Left renal cortex interstitium (tissue), 4 donors: ENCODE measurements at places on chromosomes 12 and 14.

DNA sequence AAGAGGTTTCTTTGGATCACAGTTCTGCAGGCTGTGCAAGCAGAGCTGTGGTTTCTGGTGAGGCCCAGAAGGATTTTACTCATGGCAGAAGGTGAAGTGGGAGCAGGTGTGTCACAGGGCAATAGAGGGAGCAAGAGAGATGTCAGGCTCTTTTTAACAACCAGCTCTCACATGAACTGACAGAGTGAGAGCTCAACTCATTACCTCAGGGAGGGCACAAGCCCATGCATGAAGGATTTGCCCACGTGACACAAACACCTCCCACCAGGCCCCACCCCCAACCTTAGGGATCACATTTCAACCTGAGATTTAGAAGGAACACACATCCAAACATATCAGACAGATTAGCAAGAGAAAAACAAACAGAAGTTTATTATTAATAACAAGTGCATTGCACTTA lies 470.4 kb downstream of the GALC start:
- no peak for DNase-seq

DNA sequence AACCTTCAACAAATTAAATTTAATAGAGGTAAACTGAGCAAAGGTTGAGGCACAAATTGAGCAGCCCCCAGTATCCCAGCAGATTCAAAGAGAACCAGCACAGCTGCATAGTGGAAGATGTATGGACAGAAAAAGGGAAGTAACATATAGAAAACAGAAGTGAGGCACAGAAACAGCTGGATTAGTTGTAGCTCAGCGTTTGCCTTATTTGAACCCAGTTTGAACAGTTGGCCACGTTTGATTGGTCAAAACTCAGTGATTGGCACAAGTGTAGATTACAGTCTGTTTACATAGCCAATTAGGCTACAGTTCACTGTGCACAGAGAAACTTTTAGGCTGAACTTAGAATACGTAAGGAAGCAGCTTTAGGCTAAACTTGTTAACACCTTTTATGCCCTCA lies 315.5 kb downstream of the RMST start:
- DNase-seq: no peak

GRCh38 chr12:5246196-5246595 lies 185.7 kb upstream of the NTF3 start:
- no peak for DNase-seq

DNA sequence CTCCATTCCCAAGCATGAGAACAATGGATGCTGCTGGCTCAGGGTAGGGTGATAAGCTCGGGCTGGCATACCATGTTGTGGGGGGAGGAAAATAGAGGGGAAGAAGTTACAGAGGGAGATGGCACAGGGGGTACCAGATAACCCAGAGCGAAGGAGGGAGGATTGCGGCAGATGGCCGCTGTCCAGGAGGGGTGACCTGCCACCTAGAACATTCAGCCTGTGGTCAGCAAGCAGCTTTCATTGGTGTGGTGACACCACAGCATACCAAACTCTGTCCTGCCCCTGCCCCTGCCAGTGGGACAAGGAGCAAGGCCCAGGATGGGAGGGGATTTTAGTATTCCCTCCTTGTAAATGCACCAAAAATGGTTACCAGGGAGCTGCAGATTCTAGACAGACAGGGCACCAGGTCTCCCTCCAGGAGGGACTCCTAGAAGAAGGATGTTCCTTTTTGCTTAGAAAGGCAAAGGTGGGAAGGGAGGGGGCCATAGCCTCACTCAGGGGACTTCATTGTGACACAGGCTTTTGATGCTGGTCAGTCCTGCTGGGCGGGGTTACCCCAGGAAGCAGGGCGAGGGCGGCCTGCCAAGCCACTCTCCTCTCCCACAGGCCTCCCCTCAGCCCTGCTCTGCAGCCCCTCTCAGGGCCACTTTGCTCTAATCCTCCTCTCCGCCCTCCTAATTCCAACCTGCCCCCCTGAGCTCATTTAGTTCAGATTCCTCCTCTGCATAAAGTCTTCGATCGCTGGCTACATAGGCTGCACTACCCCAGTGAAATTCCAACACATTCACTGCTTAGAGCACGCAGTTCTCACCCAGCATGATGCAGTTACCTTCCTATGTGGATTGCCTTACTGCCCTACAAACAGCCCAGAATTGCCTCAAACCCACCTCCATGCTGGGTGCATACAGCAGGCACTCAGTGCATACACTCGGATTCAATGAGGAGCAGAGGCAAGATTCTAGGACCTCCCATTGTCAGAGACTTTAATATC lies 36.0 kb upstream of the PLEKHG6 start:
- DNase-seq: no peak

DNA sequence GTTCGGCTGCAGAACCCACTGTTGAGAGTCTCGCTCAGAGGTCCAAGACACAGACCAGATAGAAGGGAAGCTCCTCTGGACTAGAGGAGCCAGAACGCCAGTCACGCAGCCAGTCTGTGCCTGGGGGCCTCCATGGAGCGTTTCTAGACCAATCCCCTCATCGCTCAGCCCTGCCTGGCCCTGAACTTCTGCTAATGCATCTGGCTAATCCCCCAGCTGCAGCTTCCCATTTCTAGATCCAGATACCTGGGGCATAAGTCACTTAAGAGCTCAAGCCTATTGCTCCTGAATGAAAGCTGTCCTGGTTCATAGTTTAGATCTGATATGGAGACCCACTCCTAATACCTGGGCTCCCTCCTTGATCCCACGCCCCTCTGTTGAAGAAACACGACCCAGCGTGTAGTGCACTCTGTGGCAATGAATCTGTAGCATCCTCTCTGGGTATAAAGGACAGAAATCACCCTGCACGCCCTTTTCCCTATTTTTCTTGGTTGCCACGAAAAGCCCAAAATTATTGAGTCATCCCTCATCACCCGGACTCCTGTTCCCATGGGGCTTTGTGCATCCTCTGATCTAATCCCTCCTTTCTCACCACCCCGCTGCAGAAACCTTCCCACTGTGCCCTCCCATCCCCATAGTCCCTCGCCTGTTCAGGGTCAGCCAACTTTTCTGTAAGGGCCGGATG lies 341.6 kb upstream of the FKBP4 start:
- no peak for DNase-seq

GRCh38 chr14:51529736-51530135 lies 122.0 kb upstream of the FRMD6 start:
- no peak for DNase-seq

DNA sequence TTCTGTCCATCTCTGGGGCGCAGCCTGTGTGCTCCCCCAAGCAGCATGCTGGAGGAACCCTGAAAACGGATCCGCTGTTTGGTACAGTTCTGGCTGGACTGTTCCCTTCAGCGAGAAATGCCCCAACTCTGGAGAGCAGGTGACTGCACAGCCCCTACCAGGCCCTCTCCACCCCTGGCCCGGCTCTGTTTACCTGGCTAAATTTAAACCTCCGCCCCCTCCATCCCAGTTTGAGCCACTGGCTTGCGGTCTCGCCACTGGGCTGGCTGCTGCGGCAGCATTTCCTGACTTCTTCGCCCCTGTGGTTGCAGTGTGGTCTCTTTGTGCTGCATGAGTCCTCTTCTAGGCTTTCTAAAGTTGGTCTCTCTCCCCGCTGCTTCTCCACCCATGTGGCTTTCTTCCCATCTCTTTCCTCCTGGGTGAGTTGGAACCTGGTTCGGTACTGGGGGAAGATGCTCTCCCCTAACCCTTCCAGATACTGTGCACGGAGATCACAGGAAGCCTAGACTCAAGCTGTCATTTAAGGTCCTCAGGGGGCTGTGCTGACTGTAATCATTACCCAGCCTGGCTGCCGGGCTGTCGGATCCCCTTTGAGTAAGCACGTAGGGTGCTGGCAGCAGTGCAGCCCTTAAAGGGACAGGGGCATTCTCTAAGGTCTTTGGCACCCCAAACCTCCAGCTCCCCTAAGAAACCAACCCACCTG lies 60.6 kb downstream of the FBXL14 start:
- DNase-seq: no peak

DNA sequence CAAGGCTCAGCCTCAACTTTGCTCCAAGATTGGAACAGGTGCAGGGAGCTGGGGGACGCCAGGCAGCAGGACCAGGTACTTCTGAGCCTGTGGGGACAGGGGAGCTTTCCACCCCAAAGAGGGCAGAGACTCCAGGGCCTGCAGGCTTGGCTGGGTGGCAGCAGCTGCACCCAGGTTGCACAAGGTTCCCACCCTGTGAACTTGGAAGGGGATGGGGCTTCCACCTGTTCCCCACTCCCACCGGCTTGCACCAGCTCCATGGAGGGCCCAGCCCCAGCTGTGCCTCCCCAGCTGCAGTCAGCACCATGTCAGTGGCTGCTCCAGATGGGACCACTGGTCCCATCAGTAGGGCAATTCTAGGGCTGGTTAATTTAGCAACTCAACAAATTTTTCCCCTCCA lies 114.0 kb upstream of the CDKN3 start:
- DNase-seq: no peak

GRCh38 chr12:42135259-42135814 lies 9.3 kb downstream of the GXYLT1 start:
- DNase-seq: no peak

DNA sequence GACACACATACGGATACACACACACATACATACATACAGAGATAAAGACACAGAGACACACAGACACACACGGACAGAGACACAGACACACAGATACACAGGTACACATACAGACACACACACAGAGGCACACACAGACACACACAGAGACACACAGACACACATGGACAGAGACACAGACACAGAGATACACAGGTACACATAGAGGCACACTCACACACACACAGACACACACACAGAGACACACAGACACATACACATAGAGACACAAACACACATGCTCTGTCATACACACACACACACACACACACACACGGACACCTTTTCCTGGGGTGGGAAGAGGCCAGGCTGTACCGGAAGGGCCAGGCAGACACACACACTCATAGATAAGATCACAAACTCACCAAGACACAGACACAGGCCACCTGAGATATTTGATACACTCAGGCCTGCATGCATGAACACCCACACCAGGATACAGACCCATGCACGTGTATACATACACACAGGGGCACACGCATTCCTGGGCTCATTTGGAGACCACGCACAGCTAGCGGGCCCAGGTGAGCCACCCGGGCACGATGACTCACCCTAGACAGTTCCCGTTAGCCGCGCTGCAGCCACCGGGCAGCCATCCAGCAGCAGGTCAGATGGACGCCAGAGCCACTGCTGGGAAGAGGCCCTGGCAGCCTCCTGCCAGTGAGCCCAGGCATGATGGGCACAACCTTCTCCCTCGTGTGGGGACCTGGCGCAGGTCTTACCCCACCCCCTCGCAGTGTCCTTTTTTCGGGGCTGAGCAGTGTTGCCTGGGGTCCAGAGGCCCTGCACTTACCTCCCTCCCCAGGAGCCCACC lies 1.8 kb upstream of the AHNAK2 start:
- no peak for DNase-seq

DNA sequence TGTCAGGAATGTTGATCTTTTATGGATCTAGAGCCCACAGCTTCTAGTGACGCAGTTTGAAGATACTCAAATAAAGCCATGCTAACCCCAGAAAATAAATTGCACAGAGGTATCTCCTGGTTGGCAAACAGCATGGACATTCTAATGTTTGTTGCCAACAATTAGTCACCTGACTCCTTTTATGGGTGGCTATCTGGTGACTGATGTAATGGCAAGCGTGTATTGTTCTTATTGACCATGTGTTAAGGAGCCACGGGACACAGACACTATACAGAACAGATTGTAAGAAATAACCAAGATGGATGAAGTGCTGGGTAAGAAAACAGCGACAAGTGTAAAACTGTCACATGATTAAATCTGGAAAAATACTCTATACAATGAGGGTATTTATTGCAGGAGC lies 401.3 kb upstream of the PDE3A start:
- no peak for DNase-seq

DNA sequence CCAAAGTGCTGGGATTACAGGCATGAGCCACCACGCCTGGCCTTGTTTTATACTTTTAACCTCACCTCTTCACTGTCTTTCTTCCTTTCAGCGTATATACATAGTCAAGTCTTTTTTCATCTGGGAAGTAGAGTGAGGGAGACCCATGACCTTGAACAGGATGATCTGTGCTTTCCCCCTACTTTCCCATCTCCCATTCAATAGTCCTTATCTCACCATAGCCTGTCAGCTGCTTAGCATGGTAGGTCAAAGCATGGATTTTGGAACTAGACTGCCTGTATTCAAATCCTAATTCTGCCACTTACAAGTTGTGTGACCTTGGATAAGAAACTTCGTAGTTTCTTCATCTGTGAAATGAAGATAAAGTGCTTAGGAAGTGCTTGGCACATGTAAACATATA lies 96.4 kb upstream of the MON2 start:
- no peak for DNase-seq

DNA sequence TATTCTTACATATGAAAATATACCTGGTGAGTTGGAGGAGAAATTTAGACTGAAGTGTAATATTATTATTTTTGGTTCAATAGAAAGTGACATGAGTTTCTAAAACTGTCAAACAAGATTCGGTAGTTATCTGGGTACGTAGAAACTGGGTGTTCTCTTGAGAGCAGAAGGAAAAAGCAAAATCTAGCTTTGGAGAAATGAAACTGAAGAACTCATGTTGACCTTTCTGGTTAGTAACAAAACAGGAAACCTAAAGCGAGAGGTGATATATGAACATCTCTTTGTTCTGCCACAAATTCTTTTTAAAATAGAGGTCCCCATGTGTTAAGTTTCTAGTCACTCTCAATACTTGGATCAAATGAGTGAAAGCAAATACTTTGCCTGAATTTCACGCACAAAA lies 401.7 kb downstream of the TRHDE start:
- DNase-seq: no peak

GRCh38 chr12:57610554-57611107 lies 604 bp upstream of the ARHGEF25 start:
- no peak for DNase-seq

DNA sequence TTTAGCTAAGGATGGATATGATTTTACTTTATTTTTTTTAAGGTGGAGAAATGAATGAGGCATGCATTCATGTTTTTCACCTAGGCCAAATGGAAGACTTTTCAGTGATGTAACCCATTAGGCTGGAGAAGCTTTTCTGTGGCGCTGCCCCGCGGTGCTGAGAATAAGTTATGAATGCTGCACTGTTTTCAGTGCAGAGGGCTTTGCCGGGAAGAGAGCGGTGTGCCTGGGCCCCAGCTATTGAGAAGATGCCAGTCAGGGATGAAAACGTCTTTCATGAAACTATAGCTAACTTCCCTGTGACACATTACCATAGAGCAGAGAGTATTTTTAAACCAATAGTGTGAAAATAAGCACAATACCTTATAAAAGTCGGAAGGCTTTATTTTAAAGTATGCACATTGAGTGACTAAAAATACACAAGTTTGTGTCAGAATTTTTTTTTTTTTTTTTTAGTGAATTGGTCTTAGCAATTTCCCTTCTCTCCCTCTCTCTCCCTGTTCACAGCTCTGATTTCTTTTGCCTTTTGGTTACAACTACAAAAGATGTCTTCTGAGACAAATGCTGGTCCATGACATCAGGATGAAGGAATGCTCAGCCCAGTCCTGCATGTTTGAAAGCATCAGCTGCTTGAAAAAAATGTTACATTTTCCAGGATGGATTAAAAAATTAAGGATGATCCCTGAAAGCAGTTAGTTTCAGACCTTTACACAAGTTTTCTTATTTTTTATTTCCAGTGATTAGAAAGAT lies 48.3 kb downstream of the NPAS3 start:
- no peak for DNase-seq

- no peak for DNase-seq
Observed at GRCh38 chr14:99509871-99510555, 28.8 kb downstream of the CCNK start.
